ENCODE measurements at places on chromosomes 13 and 19. TPM values are rescaled to one million over a fixed set of nuclear protein-coding genes. Genes with fewer than 3 reads are reported as not detected.

DNA sequence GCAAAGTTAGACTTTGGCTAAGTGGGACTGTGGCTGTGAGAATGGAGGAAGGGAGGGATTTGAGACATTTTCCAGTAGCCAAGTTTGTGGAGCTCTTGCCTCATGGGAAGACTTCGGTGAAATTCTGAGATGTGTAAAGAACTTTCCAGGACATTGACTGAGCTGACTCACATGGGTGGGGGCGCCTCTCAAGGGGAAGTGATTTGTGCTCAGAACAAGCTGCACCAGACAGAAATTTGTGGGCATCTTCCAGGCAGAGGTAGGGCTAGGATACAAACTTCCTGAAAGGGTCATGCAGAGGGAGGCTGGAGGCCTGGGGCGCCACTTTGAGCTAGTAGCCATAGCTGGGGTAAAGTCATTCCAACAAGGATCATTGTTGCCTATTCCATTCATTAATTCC is 9.8 kb upstream of the SIGLEC10 start:
- DNase-seq, result no peak

GRCh38 chr13:23797276-23797903 is 91.8 kb downstream of the MIPEP start:
- no peak for DNase-seq

DNA sequence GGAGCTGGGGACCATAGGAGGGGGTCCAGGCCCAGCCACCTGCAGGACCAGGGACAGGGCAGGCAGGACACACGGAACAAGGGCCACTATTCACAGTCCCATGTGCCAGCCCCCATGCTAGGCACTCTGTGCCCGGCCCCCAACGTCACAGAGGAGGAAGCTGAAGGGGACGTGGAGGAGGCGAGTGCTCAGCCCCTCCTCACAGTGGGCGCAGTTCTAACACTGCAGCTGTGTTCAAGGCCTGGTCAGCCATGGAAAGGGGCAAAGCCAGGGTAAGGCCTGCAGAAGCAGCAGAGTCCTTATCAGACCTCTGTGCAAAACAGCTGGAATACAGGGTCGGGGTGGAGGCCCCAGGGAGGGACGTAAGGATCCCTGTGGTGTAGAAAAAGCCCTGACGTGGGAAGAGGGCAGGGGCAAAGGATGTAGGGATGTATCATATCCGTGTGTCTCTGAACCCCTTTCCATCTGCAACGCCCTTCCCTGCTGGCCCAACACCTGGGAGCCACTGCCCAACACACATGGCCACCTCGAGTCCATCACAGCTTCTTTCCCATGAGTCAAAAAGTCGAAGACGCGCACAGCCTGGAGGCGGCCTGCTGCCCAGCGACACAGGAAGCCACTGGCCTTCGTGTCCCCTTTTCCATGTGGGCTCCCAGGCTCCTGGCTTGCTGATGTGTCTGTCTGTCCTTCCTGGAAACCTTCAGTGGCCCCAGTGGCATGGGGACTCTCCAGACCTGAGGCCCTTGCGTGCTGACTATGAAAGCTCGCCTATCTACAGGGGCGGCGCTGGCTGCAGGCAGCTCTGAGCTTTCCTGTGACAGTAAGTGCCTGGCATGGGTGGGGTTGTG is 28.0 kb downstream of the SH3GL1 start:
- no peak for DNase-seq

GRCh38 chr19:52176574-52176973 is 5.2 kb upstream of the ZNF836 start:
- DNase-seq, result no peak

The APOC4 gene
- polyA plus RNA-seq, result not detected

- no peak for DNase-seq
These were observed 34.1 kb downstream of the CSNK1G2 start for GRCh38 chr19:1975162-1975480.

GRCh38 chr19:36528921-36529518 is 949 bp upstream of the ZNF260 start:
- DNase-seq, result peak; percentile 25

DNA sequence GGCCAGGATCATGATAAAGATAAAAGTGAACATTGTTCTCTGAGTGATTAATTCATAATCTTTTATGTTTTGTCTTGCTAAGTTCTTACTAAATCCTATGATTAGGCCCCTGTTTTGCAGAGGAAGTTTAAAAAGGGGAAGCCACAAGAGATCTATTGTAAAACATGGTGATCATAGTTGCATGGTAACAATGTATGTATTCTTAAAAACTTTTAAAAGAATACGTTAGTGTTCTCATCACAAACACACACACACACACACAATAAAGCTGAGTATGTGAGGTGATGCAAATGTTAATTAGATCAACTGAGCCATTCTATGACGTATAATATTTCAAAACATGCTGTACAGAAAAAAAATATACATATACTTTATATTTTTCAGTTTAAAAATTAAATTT is 51.2 kb downstream of the MBD3L2B start:
- no peak for DNase-seq

GRCh38 chr19:18194554-18195238 is 1.7 kb downstream of the MPV17L2 start:
- peak; percentile 88 for DNase-seq

DNA sequence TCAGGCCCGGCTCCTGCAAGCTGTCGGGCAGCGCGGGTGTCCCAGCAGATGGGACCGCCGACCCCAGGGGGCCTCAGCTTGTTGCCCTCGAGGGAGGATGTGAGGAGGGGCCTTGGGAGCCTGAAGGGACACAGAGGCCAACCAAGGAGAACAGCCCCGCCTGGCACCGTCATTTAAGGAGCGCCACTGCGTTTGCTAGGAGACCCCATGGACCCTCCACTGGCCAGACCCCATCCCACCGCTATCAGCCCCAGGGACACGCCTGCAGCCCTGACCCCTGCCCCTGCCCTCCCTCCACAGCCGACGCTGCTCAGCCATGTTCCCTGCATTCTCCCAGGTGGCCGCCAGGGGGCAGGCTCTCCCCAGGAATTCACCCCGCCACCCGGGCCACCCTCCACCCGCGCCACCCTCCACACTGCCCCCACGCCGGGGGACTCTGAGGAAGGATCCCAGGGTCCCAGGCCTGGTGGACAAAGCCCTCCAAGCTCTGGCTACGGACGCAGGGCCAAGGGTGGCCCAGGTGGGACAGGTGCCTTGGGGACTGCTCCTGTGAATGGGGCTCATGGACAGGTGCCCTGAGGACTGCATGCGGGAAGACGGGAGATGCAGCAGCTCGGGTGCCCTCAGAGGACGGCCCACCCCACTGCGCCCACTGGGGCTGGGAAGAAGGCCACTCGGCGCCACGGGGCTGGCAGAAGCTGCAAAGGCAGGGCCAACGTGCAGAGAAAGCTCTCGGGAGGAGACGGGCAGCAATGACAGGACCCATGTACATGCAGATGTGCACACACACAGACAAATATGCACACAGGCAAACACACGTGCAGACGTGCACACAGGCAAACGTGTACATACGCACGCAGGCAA is 34.4 kb downstream of the PIP5K1C start:
- DNase-seq, result peak; percentile 96
